ENCODE measurements at places on chromosomes 1 and 21. TPM values are rescaled to one million over a fixed set of nuclear protein-coding genes. Genes with fewer than 3 reads are reported as not detected.

DNA sequence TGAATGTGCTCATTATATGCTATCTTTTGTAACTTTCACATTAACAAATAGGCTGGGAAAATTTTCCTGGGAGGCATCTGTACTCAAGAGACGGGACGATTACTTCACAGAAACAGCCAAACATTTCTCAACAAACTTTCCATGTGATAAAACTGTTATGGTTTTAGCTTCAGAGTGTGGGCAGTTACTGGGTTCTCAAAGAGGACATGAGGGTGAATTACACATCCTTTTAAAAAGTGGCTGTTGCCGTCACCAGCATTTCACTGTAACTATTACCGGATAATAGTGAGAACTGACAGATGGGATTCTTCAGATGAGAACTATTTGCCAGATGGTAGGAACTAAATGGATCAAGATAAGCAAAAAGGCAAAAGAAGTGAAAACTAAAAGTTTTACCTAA is 109.1 kb downstream of the APP start:
- DNase-seq = no peak

GRCh38 chr1:217135987-217136894 is 413.0 kb upstream of the ESRRG start:
- no peak for DNase-seq

DNA sequence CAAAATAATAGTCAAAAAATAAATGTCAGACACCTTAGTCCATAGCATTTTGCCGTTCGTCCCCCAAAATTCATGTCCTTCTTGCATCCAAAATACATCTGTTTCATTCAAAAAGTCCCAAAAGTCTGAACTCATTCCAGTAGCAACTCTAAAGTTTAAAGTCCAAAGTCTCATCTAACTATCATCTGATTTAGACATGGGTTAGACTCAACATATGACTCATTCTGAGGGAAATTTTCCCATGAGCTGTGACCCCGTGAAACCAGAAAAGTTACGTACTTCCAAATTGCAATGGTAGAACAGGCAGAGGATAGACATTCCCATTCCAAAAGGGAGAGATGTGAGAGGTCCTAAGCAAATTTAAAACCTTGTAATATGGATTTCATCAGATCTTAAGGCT is 48.6 kb upstream of the CACHD1 start:
- DNase-seq = no peak

The PLA2G2F gene
- total RNA-seq = not detected

Data from H4 (cell line).